ENCODE measurements at places on chromosomes 13 and 19. TPM values are rescaled to one million over a fixed set of nuclear protein-coding genes. Genes with fewer than 3 reads are reported as not detected.

Gene TNNT1
- total RNA-seq: 117 TPM

DNA sequence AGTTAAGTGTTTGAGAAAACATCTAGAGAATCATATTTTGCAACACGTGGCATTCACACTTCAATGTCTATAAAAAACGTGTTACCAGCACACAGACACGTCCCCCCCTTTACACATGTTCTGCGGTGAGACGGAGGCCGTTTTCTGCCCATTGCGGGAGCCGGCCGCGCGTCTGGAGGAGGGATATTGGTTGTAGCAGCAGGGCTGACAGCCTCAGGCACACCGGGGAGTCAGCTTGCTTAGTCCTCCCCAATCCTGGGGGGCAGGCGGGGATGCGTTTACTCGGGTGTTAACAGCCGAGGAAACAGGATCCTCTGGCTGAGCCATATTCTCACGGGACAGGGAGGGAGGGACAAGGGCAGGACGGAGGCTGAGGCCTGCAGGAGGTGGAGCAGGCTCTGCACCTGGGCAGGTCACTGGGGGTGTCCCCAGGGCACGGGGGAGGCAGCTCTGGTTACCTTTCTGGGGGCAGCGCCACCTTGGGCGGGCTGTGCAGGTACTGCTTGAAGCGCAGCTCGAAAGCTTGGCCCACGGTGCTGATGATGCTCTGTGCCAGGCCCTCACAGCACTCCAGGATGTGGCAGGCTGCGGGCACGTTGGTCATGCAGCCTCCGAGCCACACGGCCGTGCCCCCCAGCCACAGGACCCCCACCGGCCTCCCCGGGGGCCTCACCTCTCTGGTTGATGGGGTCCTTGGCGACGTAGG is 25.0 kb downstream of the SHC2 start:
- no peak for DNase-seq

Gene GIPR
- total RNA-seq: 4.3 TPM

Gene CCDC106
- 19.7 TPM for total RNA-seq

Gene METTL21C
- total RNA-seq: not detected

Gene KLHL1
- not detected for total RNA-seq

Gene IL27RA
- 2.7 TPM for total RNA-seq

DNA sequence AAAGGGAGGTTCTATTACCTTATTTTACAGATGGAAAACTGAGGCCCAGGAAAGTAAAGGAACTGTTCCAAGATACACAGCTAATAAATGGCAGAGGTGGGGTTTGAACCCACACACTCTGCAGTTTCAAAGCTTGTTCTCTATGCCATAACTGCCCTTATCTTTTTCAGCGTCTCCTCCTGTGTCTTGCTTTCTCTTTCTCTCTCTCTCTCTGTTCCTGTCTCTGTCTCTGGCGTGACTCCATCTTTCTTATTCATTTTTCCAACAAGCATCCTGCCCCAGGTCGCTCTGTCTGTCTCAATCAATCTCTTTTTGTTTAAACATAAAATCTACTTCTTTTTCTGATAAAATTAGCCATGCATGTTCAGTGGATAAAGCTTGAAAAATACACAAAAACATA is 3.2 kb upstream of the IFNL4 start:
- DNase-seq: no peak

DNA sequence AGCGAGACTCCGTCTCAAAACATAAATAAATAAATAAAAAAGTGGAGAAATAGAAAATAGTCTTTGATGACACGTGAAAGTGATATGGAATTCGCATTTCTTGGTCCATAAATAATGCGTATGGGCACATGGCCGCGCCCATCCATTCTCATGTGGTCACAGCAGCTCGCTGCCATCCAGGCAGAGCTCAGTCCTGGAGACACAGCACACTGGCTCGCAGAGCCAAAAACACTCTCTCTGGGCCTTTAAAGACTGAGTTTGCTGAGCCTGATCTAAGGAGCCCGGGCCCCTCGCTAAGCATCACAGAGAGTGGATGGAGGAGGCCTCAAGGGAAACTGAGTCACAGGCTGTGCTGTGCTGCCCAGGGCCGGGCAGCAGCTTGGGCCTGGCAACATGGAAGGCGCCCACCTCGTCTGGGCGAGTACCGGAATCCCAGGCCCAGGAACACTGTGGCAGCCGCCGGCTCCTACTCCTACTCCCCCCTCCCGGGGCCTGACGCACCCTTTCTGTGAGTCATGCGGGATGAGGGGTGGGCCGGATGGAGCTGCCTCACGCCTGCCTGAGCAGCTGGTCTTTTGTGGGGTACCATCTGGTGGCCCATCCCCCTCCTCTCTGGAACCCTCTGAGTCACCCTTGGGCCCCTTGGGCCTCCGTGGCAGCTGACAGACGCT is 28.9 kb upstream of the CACTIN start:
- no peak for DNase-seq

Gene ZNF136
- total RNA-seq: 3.7 TPM

- DNase-seq: no peak
Observed at GRCh38 chr13:93529961-93530360, 303.4 kb downstream of the GPC6 start.

Gene C2CD4C
- total RNA-seq: 0.45 TPM

DNA sequence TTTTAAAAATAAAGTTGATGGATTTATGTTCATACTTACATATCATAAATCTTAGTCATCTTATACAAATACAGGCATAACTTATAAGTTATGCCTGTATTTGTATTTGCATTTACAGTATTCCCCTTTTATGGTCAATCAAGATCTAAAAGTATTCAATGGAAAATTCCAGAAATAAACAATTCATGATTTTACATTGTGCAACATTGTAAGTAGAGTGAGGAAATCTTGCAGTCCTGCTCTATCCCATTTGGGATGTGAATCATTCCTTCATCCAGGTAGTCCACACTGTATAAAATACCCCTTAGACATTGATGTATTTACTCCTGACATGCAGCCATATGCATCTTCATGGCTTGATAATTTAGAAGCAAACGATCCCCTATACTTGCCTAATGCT is 795.3 kb downstream of the SLITRK1 start:
- DNase-seq: no peak

GRCh38 chr13:58235454-58235853 is 603.9 kb downstream of the PCDH17 start:
- DNase-seq: no peak

DNA sequence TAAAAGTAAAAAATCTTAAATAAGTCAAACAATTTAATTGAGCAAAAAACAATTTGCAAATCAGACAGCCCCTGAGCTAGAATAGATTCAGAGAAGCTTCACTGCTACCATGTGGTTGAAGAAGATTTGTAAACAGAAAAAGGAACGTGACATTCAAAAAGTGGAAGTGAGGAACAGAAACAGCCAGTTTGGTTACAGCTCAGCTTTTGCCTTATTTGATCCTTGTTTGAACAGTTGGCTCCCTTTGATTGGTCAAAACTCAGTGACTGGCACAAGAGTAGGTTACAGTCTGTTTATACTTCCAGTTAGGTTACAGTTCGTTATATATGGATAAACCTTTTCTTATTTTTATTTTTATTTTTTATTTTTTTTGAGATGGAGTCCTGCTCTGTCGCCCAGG is 5.8 kb downstream of the ZNF221 start:
- DNase-seq: no peak

DNA sequence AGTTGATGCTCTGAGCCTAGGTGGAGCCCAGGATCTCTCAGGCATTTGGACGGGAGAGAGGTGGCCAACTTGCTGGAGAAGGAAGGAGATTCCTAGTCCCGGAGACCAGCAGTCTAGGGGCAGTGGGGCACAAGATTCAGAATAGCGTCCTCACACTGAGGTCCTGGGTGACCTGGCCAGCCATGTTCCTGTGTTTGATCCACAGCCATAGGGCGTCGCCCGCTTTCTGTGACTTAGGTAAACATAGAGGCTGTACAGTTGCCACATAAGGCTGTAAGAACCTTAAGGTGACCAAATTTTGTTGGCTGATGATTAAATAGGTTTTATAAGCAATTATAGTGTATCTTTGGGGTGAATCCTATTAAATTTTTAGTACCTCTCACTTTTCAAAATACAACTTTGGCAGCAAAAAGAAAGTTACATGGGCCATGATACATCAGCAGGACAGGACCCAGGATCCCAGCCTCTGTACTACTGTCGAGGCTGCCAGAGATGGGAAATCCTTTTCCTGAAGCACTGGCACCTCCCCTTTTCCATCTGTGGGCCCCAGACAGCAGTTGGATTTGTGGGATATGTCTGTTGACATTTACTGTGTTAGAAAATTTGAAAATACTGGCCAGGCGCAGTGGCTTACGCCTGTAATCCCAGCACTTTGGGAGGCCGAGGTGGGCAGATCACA is 37.5 kb downstream of the TSSK6 start:
- no peak for DNase-seq

GRCh38 chr13:48873587-48873986 is 102.1 kb upstream of the FNDC3A start:
- DNase-seq: no peak

- no peak for DNase-seq
Observed at GRCh38 chr19:14699641-14700040, 9.8 kb downstream of the ZNF333 start.

GRCh38 chr13:90710164-90710759 is 637.2 kb upstream of the MIR17HG start:
- DNase-seq: no peak

Gene LGI4
- total RNA-seq: 6.0 TPM

- peak; percentile 96 for DNase-seq
Observed at GRCh38 chr13:32586080-32586900, at the start of gene PDS5B. PDS5B (plus strand) TSS chr13:32586452; CDS start chr13:32648773, 62,321 bp downstream.

Gene COL4A2
- 301 TPM for total RNA-seq

GRCh38 chr19:8491574-8491973 is 10.9 kb downstream of the PRAM1 start:
- no peak for DNase-seq

Gene GAPDHS
- total RNA-seq: not detected

DNA sequence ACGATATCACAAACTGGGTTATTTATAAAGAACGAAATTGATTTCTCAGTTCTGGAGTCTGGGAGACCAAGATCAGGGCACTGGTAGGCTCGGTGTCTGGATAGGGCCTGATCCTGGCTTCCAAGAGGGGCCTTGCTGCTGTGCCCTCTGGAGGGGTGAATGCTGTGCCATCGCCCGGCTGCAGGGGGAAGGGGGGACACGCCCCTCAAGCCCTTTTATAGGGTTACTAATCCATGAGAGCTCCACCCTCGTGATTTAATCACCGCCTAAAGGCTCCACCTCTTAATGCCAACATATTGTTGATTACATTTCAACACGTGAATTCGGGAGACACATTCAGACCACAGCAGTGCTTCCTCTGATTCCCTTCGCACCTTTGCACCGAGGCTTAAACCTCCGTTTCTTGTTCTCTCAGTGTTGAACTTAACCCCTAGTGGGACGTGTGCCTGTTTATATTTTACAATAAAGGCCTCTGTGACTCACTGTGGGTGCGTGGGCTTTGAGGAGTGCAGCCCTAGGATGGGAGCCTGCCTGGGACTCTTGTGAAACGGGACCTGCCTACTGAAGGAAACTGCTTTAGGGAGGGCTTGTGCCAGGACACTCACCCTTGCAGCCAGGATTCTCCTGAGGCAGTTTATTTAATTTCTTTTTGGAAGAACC is 52.4 kb upstream of the SPATA13 start:
- DNase-seq: no peak

Data from heart right ventricle (tissue), 16 donors.